Right renal cortex interstitium (tissue), 3 donors: ENCODE measurements at places on chromosomes 6 and 20.

DNA sequence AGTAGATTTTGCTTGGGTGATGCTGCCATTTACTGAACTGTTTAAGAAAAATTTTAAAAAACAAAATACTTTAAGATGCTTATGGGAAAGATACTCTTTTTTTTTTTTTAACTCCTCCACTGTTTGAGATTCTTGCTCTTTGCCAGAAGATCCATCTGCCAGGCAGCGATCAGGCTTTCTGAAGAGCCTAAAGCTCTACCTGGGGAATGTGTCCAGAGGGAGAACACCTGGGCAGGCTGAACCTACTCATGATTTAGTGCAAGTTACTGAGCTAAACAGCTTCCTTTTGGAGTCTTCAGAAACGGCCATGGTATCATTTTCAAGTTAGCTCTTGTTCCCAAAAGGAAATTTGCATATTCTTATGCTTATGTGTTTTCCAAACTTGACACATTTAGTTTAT, 23.5 kb upstream of the MLIP start:
- no peak for DNase-seq

GRCh38 chr6:14656078-14656521, 538.5 kb downstream of the CD83 start:
- no peak for DNase-seq

DNA sequence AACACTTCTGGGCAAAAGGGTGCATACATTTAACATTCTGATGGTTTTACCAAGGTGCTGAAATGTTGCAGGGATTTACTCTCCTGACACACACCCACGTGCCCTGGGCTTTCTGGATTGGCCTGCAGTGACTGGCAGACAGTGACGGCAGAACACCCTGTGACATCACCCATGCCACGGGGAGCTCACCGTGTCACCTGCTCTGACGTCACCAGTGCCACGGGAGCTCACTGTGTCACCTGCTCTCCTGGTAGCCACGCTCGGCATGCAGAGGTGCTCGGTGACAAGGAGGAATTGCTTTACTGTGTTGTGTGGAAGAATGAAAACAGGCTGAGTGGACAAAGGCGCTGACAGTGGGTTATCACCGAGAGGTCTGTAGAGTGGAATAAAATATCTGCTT, 99.3 kb downstream of the RAMACL start:
- no peak for DNase-seq

- no peak for DNase-seq
Observed at GRCh38 chr20:62834967-62835730, 18.3 kb downstream of the COL9A3 start.

- no peak for DNase-seq
Observed at GRCh38 chr6:152298055-152298647, 339.0 kb downstream of the SYNE1 start.

DNA sequence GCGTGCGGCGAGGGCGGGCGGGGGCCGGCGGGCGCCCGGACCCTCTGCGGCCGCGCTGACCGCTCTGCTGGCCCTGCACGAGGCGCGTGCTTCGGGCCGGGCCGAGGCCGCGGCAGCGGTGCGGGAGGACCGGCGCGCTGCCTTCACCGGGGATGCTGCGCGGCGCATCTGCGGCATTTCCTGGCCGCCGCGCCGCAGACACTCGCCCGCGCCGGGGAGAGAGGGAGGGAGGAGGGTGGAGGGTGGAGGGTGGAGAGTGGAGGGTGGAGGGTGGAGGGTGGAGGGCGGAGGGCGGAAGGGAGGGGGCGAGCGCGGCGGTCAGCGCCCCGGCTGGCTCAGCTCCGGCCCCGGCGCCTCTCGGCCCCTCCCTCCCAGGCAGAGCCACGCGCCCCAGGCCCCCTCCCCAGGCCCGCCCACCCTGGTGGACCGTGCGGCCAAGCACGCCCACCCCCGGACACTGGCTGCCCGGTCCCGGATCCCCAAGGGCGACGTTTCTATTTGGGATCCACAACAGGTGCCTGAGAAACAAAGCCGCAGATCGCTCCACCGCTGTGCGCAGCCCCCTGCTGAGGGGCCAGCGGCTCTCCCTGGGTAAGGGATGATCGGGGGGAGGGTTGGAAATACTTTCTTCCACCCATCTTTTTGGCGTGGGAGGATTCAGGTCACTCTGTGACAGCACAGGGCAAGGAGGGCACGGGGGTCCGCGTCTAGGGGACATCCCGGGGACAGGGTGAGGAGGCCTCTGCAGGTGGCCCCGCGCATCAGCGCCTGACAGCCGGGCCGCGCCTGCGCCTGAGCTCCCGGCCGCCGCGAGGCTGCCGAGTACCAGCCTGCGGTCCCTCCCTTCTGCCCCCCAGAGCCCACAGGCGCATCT, 111.2 kb upstream of the BEND6 start:
- no peak for DNase-seq

- no peak for DNase-seq
Observed at GRCh38 chr6:4105980-4106536, 27.1 kb upstream of the FAM217A start.

DNA sequence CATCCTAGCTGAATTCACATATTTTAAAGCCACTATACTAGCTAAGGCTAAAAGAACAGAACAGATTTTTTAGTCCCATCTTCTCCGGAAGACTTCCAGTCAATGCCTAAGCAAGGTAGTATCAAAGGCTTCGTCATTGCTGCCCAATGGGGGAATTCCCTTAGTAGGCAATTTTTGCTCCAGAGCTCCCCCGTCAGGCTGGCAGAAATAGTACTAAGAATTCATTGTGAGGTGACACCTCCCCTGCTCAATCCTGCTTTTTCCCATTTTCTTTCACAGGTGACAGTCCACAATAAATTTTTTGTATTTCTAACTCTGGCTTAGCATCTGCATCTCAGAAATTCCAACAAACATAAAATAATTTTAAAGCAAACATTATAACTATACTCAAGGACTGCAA, 52.8 kb upstream of the SRSF6 start:
- DNase-seq, result no peak

DNA sequence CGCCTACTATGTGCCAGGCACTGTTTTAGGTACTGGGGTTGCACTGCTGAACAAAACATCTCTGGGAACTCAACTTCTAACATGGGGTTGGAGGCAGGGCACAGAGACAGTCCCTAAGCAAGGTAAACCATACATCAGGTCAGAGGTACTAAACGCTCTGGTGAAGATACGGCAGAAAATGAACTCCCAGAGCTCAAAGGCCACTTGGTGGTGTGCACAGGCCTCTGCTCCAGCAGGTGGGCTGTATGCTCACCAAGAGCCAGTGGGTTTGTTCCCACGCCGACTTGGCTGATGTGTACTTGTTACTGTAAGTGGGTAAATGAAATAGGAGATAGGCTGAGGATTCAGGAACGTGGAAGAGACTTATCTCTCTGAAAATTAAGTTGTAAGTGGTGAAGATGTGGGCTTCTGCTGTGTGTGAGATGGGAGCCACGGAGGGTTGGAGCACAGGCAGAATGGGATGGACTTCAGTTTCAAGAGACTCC, 133.4 kb downstream of the PREX1 start:
- DNase-seq, result no peak

- no peak for DNase-seq
Observed at GRCh38 chr6:127520066-127520465, 931 bp upstream of the MTCL3 start.

DNA sequence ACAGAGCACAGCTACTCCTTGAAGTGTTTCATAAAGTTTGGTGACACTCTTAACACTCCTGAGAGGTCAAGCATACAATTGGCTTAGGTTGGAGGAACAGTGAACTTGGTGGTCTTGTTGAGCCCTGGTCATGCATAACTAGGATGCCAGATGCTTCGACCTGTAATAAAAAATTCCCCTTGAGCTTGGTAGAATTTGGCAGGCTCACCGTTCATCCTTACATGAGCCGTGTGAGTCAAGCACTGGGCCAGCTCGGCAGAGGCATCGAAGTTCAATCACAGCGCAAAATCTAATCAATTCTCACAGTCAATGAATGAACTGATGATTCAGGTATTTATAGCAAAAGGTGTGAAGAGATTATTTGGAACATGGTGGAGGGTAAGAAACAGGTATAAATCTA, 33.7 kb downstream of the CYP24A1 start:
- no peak for DNase-seq

DNA sequence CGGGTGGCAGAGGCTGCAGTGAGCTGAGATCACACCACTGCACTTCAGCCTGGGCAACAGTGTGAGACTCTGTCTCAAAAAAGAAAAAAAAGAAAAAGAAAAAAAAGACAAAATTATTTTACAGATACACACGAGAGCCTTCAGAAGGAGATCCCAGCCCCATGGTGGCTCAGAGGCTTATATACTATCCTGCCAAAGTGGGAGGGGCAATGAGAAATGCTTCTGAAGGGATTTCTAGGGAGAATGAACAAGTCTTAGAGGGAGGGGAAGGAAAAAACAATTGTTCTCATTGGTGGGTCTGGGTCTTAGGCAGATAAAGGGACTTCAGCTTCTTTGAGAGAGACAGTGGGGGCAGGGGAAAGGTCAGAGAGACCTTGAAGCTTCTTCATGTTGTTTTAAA, 76.8 kb downstream of the BANF2 start:
- no peak for DNase-seq

DNA sequence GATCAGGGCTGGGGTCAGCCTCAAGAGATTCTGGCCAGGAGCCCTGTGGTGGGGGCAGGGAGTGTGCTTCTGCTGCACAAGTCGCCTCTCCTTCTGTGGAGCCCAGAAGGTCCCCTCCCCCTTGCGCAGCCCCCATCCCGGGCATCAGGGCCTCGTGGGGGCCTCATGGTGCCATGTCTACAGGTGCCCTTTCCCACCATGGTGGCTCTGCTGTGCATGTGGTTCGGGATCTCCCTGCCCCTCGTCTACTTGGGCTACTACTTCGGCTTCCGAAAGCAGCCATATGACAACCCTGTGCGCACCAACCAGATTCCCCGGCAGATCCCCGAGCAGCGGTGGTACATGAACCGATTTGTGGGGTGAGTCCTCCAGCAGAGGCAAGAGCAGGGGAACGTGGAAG, 48.1 kb downstream of the TM9SF4 start:
- DNase-seq, result no peak

DNA sequence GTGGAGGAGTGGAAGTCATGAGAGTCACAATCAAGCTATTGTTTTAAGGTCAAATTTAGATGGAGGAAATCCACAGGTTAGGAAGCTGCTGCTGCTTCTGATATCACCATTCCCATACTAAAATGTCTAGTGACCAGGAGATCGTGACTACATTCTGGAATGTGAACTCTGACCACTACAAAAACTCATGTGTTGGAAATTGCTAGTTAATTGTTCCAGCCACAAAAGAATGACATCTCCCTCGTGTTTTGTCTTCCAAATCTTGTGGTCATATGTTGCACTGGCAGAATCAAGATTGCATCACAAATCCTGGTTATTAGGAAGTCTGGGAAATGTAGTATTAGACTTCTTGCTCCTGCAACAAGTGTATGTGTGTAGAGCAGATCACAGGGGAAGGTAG, 441.9 kb downstream of the CD109 start:
- no peak for DNase-seq

GRCh38 chr6:131049608-131050007, 13.4 kb downstream of the EPB41L2 start:
- DNase-seq, result no peak

- no peak for DNase-seq
Observed at GRCh38 chr20:13159889-13160288, 61.2 kb upstream of the ISM1 start.

- no peak for DNase-seq
Observed at GRCh38 chr6:91487696-91488392, 901.0 kb upstream of the MAP3K7 start.

DNA sequence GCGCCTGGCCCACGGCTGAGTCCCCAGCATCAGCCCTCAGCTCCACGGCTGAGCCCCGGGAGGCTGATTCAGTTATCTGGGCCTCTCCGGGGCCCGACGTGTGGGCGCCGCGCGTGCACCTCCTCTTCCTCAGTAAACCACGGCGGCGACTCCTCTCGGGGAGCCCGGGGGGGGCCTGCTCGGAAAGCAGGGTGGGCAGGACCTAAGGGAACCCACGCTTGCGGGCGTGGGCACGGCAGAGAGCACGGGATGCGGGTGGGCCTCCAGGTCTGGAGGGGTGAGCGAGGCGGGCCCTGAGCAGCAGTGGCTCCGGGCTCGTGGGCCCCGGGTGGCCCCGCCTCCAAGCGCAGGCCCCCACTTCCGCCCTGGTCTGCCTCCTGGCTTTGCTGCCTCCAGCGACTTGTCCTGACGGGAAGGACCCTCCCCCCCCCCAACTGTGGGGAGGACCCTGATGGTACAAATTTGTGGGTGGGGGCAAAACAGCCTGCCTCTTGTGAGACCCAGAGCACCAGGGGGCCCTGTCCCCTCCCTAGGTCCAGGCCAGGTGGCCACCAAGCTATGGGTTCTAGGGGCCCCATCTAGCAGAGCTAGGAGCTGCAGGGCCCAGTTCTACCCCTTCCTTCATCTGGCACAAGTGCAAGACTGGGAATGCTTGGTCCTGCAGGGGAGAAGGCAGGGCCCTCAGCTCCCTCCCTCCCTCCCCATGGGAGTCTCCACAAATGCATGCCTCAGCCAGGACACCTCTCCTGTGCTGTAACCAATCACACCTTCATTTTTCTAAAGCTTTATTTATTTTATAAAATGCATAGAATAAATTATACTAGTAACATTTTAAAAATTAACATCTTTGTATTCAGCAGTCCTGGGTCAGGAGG, 16.9 kb downstream of the UCKL1 start:
- no peak for DNase-seq

DNA sequence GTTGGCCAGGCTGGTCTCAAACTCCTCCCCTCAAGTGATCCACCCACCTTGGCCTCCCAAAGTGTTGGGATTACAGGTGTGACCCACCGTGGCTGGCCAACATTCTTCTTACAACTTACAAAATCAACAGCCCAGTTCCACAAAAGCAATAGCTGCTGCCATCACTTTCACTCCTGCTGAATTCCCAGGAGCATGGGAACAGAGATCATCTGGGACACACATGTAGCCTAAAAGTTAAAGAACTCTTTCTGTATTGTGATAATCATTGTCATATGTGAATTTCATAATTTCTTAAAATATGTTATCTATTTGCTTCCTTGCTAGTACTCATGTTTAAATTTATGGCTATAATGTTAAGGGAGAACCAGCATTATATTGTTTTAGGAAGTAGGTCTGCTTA, 51.7 kb downstream of the NCOA6 start:
- no peak for DNase-seq

DNA sequence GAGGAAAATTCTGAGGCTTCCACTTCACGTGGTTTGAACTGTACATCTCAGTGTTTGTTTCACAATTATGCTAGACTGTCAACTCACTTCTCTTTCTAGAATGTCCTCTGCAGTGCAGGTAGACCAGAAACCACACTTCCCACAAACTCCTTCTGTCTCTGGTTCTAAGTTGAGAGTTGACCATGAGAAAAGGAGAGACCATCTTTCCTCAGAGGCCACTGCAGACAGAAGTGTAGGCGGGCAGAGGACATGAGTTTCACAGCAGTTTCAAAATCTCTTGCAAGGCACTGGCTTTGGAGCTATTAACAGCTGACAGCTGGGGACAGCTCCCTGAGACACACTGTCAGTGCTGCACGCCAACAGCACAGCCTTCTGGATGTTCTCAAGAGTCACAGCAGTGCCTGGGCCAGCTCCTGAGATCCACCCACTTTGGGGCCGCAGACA, 55.4 kb upstream of the MOXD1 start:
- DNase-seq, result no peak

DNA sequence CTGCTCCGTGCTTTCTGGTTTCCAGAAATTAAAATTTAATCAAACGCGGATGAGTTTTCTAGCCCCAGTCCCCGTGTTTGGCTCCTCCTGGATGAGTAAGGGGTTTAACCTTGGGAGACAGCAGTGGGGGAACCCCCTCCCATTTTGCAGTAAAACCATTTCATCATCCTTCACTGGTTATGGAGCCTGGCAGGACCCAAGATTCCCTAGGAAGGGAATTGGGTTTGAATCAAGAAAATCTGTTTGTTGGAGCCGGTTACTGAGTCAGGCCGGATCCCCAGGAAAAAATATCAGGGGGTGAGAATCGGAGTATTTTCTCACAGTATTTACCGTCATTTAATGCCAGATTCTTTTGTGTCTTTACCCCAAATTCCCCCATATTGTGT, 754 bp downstream of the YWHAB start:
- no peak for DNase-seq
